CD4-positive, alpha-beta T cell treated with Interleukin-1 beta for 1 hour (primary cell): ENCODE measurements at places on chromosomes 7 and 10.

DNA sequence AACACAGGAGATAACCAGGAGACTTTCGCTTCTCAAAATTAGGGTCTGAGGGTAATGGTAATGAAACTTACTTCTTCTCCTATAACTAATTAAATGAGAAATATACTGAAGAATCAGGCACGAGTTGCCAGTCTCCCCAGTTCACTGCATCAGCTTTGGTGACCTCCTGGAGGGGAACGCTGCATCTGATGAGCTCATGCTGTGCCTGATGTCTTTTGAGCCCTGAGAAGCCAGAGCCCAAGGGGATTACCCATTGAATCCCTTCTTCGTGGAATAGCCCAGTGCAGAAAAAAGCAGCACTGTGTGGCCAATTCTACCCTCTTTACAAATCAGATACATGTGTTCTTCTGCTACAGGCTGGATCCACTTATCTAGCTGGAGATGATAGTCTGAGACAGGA is 45.1 kb downstream of the CYP2C9 start:
- no peak for DNase-seq

DNA sequence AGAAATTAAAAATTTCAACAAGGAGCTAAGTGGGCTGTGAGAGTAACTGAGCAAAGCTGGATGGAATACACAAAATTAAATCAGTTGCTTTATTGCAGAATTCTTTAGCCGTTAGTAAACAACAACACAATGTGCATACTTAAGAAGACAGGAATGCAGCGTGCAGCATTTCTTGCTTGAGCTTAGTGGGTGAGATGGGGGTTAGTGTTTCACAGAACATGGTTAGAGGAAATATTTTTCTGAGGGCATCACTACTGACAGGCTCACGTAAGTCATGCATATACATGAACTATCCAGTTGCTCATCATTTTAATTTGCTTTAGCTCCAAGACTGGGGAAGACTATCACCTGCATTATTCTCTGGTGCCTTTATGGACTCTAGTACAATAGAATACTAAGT is 80.8 kb downstream of the CD36 start:
- DNase-seq = no peak

DNA sequence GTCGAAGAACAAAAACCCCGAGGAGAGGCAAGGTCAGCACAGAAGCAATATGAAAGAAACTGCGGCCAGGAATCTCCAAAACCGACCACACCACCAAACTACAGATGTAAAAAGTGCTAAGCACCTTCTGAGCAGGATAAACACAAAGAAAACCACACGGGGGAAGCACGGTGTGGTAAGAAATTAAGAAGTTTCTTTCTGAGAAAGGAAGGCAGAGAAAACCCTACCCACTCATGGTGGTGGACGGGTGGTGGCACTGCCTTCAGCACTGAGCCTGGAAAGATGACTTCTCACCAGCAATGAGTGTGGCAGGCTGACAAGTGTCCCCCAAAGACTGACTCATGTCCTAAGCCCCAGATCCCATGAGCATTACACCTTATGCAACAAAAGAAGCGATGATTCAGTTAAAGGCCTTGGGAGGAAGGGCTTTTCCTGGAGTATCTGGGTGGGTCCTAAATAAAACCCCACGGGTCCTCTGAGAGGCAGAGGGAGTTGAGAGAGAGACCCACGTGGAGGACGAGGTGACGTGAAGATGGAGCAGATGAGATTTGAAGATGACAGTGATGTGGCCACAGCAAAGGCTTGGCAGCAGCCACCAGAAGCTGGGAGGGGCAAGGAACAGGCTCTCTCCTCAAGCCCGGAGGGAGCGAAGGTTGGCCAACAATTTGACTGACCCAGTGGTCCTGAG is 124.9 kb downstream of the DLG5 start:
- DNase-seq = peak; percentile 20

DNA sequence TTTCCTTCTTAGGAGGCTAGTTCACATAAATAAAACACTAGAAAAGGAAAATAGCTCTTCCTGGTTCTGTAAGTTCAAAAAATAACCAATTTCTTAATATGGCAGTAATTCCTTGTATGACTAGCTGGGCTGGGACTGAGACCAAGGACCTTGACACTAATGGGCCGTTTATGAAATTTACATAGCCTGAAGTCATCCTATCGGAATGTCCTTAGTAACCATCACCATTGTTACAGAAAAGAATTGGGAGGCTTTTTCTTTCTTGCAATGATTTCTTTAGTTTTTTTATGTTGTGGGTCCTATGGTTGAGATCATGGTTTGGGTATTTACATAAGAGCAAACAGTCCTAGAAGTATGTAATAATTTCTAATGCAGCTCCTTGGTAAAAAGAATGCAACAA is 87.1 kb upstream of the HDAC9 start:
- DNase-seq = no peak

- DNase-seq = peak; percentile 59
Observed at GRCh38 chr7:140517546-140518369, 38.5 kb upstream of the MKRN1 start.

GRCh38 chr7:36667007-36667745 is 57.1 kb downstream of the AOAH start:
- no peak for DNase-seq

DNA sequence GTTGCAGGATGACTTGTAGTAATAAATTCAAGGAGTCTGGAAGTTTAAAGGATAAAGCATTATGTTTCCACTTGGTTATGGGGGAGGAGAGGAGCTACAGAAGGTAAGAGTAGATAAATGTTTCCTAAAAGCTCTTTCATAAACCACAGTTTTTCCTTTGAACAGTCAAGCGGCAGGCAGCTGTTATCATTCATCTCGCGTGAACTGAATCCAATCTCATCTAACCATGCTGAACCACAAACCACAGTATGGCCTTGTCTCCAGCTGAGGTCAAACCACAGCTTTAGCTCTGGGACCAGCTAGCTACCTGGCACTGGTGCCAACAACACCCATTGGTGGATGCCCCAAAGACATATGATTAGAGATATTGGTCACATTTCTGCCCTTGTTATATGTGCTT is 63.3 kb downstream of the NOC3L start:
- DNase-seq = no peak

- DNase-seq = no peak
Observed at GRCh38 chr7:97580205-97580604, 151.7 kb upstream of the TAC1 start.

DNA sequence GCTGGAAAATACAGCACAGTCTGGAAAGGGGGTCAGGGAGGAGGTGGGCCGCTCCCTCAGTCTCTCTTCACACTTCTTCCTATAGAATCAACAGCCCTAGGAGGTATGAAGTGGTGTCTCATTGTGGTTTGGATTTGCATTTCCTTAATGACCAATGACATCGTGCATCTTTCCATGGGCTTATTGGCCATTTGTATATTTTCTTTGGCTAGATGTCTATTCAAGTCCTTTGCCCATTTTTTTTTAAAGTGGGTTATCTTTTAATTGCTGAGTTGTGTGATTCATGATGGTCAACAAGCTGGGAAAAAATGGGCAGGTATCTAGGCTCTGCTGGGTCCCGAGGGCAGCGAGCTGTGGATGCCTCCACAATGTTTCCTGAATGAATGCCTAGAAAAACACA is 29.1 kb downstream of the TMEM130 start:
- DNase-seq = no peak

GRCh38 chr10:68826764-68827591 is at the start of gene STOX1:
Gene STOX1 (plus strand): TSS chr10:68827531. CDS start chr10:68827624, 93 bp downstream.
- DNase-seq = peak; percentile 46

- peak; percentile 68 for DNase-seq
Observed at GRCh38 chr10:6607182-6607581, 27.1 kb upstream of the PRKCQ start.

DNA sequence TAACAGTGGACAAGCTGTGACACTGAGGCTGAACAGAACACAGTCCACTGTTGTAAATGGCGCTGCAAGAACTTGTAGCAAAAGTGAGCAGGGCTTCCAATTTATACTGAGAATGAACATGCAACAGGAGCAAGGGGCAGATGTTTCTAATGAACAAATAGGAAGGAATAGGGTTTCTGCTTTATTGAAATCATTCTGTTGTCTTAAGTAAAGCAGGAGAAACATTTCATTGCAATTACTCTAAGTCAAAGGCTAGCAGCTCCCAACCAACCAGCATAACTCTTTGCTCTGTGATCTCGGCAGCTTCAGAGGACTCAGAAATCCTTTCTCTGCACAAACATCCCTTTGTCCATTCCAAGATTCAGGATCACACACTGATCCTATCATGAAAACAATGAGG is 236.2 kb upstream of the PRSS58 start:
- no peak for DNase-seq
